Right renal cortex interstitium (tissue), 3 donors: ENCODE measurements at places on chromosomes 11 and 22.

DNA sequence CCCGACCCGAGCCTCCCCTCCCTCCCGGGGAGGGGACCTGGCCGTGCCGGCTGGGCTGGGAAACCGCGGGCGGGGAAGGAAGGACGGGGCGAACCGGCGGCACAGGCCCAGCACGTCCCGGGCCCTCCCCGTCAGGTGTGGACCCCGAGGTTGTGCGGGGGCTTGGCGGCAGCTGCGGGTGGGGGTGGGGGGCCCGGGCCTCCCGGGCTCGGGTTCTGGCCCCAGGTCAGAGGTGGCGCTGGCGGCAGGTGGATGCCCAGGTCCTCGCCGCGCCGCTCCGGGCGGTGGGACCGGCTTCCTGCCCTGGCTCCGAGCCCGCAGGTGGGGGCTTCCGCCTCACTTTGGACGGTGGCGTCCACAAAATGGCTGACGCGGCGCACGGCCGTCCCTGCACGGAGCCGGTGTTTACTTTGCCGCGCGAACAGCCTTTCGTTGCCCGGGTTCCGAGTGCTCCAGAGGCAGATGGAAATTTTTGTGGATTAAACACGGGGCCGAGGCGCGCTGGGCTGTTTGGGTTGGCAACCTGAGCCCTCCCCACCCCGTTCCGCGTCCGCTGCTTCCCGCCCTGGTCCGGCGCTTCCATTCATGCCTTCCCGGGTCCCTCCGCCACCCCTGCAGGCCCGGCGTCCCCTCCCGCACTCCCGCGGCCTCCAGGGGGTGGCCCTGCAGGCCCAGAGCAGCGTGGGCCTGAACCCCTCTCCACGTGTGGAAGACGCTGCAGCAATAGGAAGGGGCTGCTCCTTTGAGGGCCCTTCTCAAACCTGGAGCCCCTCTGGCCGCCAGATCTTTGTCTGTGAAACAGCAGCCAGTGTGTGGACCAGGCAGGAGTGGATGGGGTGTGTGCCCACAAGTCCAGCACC lies 92.0 kb upstream of the KCNQ1OT1 start:
- DNase-seq: no peak

DNA sequence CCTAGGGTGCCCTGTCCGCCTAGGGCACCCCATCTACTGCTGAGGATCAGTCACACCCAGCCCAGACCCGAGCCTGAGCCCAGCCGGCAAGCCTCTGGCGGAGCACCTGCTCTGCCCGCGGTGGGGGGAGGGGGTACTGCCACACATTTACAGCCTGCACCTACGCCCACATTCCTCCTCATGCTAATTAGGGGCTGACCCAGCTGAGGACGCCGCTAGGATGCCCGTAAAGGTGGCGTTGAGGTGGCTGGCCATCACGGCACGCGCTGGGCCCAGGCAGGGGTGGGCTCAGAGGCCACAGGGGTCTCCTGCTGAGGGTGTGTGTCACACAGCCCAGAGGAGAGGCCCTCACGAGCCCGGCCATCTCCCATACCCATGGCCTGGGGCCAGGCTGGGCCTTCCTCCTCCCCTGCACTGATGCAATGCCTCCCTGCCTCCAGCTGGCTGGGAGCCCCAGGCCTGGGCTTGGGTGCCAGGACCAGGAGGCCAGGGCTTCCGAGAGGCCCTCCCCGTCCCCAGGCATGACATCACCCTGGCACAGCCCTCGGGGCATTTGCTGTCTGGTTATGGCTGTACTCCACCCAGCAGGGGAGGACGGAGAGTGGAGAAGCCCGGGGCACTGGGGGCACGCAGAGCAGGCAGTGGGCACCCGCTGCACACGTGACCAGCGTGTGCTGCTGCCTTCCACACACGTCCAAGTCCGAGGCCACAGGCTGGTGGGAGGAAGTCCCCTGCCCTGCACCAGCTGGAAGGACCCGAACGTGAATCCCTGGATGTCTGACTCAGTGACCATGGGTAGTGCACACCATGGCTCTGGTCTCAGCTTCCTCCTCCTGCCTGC lies 12.7 kb downstream of the DUSP8 start:
- no peak for DNase-seq

DNA sequence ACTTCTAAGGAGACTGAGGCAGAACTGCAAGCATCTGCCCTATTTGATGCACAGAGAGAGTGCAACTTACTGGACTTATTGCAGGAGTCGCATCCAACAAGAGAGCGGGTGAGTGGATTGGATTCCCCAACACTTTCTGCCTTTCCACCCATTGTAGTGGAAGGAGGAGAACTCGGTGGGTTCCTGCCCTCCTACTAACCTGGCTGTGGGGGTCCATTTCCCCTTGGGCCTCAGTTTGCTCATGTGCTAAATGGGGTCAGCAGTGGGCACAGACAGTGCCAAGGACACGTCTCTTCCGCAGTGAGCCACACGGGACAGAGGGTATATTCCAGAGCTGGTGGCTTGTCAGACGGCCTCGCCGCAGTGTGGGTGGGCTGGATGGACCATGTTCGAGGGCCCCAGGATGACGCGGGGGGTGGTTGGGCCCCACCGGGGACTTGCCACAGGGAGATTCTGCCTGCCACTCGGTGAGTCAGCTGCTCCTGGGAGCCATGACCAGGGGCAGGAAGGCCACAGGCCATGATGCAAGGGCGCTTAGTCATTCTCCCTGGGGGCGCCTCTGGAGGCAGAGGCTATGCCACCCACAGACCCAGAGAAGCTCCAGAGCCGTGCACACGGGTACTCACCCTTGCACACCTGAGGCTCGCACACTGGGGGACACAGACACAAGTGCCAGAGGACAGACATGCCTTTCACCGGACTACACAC lies 8.2 kb downstream of the ALX4 start:
- DNase-seq: no peak

- no peak for DNase-seq
Measured at GRCh38 chr11:45906965-45907611, at the start of gene FREY1. Gene FREY1, minus strand, starts transcription at chr11:45907271. Its CDS starts 26 bp downstream, at chr11:45907245.

GRCh38 chr22:31085493-31085824 lies 4.3 kb downstream of the SMTN start:
- no peak for DNase-seq
